ENCODE measurements at places on chromosomes 1 and 21. TPM values are rescaled to one million over a fixed set of nuclear protein-coding genes. Genes with fewer than 3 reads are reported as not detected.

Gene C1orf226
- 0.13 TPM for total RNA-seq

Gene TDRD10
- not detected for total RNA-seq

GRCh38 chr1:36982709-36983108 lies 51.6 kb downstream of the GRIK3 start:
- DNase-seq: no peak

GRCh38 chr21:14260174-14260764 lies 44.3 kb downstream of the RBM11 start:
- DNase-seq: no peak

DNA sequence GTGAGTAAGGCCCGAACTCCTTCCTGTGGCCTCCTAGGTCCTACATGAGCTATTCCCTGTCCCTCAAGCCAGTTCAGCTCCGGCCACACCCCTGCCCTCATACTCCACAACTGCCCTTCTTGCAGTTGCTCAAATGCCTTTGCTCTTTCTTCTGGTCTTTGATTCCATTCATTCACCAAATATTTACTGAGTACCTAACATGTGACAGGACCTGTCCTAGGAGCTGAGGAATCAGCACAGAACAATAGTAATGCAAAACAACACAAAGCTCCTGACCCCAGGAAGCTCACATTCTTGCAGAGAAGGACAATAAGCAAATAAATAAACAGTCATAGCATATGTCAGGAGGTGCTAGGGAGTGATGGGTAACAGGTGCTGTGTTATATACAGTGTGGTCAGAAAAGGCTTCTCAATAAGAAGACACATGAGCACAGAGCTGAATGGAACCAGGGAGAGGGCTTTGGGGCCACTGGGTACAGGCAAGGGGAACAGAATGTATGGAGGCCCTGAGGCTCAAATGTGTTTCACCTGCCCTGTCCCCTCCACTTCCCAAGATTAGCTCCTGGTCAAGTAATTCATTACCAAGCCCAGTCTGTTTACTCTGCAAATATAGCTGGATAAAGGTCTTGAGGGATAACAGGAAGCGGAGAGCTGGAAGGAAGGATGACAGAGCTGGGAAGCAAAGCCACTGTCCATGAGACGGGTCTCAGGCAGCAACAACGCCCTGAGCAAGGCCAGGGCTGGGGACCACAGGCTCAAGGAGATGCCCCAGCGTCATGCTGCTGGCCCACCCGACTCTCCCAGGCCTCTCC lies 145.1 kb downstream of the CSMD2 start:
- no peak for DNase-seq

Data from GM23248 (cell line).